ENCODE measurements at places on chromosomes 16 and 17.

DNA sequence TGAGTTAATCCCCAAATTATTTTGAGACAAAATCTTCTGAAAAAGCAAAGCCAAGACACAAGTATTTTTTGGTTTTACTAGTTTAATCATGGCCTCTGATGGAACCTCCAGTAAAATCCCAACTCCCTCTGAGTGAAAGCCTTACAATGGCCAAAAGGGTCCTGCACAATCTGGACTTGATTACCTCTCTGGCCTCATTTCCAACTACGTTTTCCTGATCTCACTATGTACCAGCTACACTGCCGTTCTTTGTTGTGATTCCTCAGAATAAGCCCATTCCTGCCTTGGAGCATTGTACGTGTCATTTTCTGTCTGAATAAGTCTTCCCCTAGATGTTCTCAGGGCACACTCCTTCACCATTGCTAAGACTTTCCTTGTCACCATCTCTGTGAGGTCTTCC, 37.3 kb downstream of the SPOP start:
- DNase-seq: no peak

- no peak for DNase-seq
These were observed 85.5 kb upstream of the CREBBP start for GRCh38 chr16:3965781-3966582.

GRCh38 chr17:31820691-31821435, 38.2 kb downstream of the COPRS start:
- DNase-seq: no peak

- no peak for DNase-seq
These were observed 1.8 kb downstream of the NOXO1 start for GRCh38 chr16:1979271-1980029.

GRCh38 chr16:84298376-84298899, 3.8 kb downstream of the WFDC1 start:
- DNase-seq: no peak

DNA sequence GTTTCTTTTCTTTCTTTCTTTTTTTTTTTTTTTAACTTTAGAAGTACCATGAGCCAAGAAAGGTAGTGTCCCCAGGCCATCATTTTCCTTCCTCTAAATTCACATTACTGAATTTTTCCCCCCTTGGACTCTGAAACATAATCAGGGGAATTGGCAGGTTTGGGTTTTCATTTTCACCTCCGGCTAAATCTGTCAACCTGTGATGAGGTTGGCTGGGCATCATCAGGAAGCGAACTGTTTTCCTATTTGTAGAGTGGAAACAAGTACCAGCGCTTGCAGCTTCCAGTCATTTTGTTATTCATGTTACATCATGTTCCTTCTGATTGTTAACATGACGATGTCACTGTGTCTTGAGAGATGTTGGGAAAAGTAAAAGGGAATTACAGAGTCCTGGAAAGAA, 641.9 kb upstream of the RBFOX1 start:
- no peak for DNase-seq

- no peak for DNase-seq
These were observed 30.4 kb downstream of the NME3 start for GRCh38 chr16:1740781-1741490.

DNA sequence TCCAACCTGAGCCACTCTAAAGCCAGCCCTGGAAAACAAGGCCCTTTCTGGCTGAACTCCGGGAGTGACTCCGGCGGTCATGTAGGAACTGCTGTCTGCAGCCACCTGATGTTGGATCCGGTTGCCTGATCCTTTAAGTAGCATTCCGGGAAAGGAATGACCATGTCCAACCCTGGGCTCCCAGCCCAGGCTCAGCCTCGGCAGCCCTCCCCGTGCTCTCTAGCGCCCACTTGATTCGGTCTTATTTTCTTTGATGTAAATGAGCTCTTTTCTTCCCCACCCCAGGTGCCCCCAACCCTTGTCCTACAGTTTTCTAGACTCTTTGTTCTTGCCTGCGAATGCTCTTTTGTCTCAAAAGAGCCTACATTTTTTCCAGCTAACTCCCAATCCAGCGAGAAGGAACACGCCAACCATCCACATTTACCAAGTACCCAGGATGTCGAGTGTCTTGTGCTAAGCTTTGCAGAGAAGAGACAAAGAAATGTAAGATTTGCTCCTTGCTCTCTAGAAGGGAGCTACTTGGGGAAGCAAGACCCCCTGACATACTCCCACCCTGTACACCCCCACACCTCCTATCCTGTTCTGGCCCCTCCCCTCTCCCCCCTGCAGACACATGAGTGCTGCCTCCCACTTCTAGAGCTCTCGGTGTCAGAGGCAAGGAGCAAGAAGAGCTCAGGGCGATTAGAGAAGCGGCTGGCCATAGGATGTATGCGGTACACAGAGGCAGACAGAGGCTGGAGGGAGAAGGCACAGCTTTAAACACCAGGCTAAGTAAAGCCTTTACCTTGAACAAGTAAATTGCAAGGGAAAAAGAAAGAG, 53.8 kb downstream of the COG7 start:
- DNase-seq: no peak
